Pancreas (tissue), 10 donors: ENCODE measurements at places on chromosomes 16 and 17.

DNA sequence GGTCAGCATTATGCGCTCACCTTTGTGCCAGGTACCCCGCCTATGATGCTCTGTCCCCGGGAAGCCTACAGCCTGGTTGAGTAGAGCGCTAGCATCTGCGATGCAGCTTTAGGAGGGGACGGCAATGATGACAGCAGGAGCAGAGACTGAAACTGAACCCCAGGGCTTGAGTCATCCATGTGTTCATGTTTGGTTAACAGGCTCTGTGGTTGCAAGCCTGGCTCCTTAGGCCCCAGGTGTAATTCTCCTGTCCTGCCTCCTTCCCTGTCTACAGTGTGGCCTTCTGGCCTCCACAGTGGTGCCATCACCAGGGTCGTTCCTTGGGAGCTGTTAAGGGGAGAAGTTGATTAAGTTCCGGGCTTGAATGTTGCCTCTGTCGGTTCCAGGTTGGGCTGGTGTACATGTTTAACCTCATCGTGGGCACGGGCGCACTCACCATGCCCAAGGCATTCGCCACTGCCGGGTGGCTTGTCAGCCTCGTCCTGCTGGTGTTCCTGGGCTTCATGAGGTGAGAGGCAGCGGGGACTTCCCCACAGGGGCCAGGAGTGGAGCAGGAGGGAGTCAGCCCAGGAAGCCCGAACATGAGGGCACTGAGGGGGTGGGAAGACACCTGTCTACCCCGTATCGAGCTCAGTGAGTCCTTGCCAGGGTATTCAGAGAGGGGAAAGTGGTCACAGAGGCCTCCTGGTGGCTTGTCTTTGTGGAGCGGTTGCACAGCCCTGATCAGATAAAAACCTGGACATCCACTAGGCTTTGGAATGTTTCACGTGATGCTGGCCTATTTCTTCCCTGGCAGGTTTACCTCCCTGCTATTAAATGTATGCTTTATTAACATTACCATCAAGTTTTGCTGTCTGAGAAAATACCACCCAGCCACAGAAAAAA, 9.2 kb upstream of the NAT9 start:
- H3K36me3 ChIP-seq, result no peaks in the 10 kb centered on the region
- H3K27me3 ChIP-seq, result no peaks in the 10 kb centered on the region
- no peak for DNase-seq
- no peak overlapping the region for H3K27ac ChIP-seq

DNA sequence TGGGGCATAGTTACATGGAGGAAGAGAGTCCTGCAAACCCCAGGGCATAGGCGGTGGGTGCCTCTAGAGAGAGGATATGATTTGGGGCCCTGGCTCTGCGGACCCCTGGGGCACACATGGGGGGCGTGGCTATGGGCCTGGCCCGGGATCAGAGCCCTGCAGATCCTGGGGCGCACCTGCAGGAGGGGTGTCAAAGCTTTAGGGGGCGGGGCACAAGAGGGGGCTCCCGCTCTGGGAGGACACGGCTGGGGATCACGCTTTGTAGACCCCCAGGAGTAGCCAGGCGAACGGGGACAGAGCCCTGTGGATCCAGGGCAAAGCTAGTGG, 497 bp downstream of the BCL7C start:
- no peaks in the 10 kb centered on the region for H3K4me1 ChIP-seq
- no peaks in the 10 kb centered on the region for H3K27me3 ChIP-seq
- DNase-seq, result peak; percentile 32
- no peaks in the 10 kb centered on the region for H3K36me3 ChIP-seq
- H3K4me3 ChIP-seq, result peak overlapping the region; percentile 63

DNA sequence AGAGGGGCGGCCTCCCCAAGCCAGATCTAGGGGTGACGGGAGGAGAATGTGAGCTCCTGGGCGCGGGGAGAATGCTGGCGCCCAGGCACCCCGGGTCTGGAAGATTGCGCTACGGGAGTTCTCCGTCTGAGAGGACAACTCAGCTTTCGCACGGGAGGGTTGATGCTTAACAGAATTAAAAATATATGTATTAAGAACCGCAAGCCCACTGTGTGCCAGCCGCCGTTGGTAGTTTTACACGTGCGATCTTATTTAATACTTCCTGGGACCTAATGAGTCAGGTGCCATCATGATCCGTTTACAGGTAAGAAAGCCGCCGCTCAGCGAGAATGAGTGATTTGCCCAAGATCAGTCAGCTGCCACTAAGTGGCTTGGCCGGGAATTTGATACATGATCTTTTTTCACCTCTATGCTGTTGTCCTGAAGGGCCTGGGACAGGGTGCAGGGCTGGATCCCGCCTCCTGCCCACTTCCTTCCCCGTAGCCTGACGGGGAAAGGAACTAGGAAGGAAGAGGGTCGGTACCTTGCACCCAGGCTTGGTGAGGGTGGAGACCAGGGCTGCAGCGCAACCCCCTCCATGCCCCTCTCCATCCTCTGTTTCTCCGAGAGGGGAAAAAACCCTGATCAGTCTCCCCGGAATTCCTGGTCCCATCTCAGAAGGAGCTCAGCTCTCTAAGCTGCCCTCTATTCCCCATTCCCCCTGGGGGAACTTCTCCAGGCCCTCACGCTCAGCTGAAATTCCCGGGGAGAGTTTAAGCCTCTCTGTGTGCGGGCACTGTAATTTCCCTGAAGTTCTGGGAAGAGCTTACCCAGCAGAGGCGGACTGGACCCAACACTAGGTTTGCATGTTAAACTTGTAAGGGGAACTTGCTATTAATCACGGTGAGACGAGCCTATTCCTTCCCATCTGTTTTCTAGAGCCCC, 983 bp downstream of the VAT1L start:
- H3K4me3 ChIP-seq, result no peak overlapping the region
- no peaks in the 10 kb centered on the region for H3K36me3 ChIP-seq
- no peak overlapping the region for H3K27ac ChIP-seq
- peaks cover 8% of the 10 kb centered on the region for H3K4me1 ChIP-seq
- no peaks in the 10 kb centered on the region for H3K27me3 ChIP-seq

GRCh38 chr17:36482611-36483504, 3.6 kb upstream of the ZNHIT3 start:
- no peaks in the 10 kb centered on the region for H3K27me3 ChIP-seq
- peak overlapping the region; percentile 53 for H3K4me3 ChIP-seq
- DNase-seq, result peak; percentile 88
- H3K4me1 ChIP-seq, result peaks cover 12% of the 10 kb centered on the region

DNA sequence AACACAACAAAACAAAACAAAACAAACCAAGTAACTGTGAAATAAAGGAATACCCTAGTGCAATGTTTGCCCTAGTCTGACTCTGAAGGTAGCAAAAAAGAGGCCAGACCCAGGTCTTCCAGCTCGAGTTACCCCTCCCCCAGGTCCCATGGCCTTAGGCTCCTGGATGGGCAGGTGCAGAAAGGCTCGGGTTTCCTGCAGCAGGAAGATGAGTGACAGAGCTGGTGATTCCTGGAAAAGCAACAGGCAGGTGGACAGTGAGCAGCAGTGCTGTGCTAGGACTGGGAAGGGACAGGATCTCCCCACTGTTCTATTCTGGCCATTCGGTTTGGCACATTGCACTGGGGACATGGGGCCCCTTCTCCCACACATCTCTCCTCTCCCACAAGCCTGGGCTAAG, 42.9 kb upstream of the MRTFB start:
- no peaks in the 10 kb centered on the region for H3K27me3 ChIP-seq
- no peak overlapping the region for H3K4me3 ChIP-seq
- H3K36me3 ChIP-seq, result no peaks in the 10 kb centered on the region
- no peak overlapping the region for H3K27ac ChIP-seq

- H3K27me3 ChIP-seq, result no peaks in the 10 kb centered on the region
- no peak overlapping the region for H3K27ac ChIP-seq
- H3K4me3 ChIP-seq, result no peak overlapping the region
- no peaks in the 10 kb centered on the region for H3K4me1 ChIP-seq
These were observed 12.2 kb downstream of the AANAT start for GRCh38 chr17:76479515-76480060.

- no peak overlapping the region for H3K4me3 ChIP-seq
- DNase-seq, result no peak
- no peaks in the 10 kb centered on the region for H3K36me3 ChIP-seq
- no peak overlapping the region for H3K27ac ChIP-seq
- H3K4me1 ChIP-seq, result no peaks in the 10 kb centered on the region
These were observed 87.8 kb upstream of the CORO6 start for GRCh38 chr17:29710520-29710884.

DNA sequence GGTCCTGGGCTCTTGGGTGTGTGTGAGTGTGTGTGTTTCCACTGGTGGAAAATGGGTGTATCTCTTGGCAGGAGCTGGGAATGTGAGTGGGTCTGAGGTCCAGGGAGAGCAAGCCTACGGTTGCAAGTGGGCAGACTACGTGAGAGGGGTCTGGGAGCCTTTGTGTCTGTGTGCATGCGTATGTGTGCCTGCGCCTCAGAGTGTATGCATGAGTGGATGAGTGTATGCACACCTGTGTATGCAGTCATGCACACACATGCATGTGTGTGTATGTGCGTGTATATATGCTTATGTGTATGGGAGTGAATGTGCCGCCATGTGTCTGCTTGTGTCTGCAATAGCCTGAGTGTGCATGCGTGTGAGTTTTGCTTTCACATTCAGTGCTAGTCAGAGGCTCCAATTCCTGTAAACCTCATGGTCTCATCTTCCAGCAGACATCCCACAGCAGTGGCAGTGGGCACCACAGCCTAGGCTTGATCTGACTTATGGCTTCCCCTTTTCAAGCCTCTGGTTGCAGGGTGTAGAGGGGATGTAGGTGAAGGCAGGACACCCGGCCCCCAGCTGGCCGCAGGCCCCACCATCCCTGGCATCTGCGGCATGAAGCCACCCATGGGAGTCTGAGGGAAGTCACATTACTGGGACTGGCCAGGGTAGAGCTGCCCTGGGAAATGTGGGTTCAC, 19.7 kb upstream of the RMI2 start:
- H3K36me3 ChIP-seq, result no peaks in the 10 kb centered on the region
- no peak overlapping the region for H3K27ac ChIP-seq
- H3K4me1 ChIP-seq, result no peaks in the 10 kb centered on the region
- no peaks in the 10 kb centered on the region for H3K27me3 ChIP-seq
- H3K4me3 ChIP-seq, result no peak overlapping the region

DNA sequence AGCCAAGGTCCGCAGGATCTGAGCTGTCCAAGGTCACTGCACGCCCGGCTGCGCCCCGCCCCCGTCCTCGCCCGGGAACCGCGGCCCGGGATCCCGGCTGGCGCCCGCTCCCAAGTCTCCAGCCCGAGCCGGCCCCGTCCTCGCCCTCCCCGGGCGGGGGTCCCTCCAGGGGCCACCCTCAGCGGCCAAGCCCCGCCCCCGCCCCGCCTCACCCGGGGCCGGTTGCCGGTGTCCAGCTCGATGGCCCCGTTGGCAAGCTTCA, 216 bp downstream of the VPS9D1 start:
- no peaks in the 10 kb centered on the region for H3K27me3 ChIP-seq
- peak overlapping the region; percentile 97 for H3K27ac ChIP-seq
- peaks cover 7% of the 10 kb centered on the region for H3K4me1 ChIP-seq
- peaks cover 8% of the 10 kb centered on the region for H3K36me3 ChIP-seq

DNA sequence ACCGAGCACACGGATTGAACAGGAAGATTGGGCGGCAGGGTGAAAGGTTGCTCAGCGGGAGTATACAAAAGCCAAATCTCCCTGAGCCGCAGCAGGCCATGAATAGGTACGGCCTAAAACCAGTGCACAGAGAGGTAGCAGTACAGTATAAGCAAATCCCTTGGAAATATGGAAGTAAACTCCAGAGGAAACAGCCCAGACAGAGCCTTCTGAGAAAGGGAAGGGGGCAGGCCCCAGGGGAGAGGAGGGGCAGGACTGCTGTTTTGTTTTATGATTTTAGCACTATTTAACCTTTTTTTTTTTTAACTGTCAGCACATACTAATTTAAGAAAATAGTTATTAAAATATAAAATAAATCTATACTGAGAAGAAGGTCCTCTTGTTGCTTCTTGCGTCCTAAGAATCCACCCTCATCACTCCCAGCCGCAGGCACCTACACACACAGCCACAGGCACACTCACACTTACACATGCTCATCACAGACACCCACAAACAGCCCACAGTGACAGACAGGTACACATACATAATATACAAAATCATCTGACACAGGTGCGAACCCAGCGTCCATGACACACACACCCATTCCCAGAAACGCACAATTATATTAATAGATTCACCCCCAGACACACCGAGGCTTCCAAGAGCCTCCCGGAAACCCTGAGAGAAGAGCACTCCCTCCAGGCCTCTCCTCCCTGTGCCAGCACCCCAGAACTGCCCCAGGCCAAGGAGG, 12.8 kb downstream of the PLXDC1 start:
- no peak overlapping the region for H3K27ac ChIP-seq
- no peak for DNase-seq
- no peak overlapping the region for H3K4me3 ChIP-seq
- no peaks in the 10 kb centered on the region for H3K27me3 ChIP-seq
- H3K4me1 ChIP-seq, result no peaks in the 10 kb centered on the region
- H3K36me3 ChIP-seq, result no peaks in the 10 kb centered on the region

GRCh38 chr17:81034779-81035520, at the start of gene BAIAP2:
BAIAP2 (plus strand) TSS chr17:81035151; CDS start chr17:81035255, 104 bp downstream.
- H3K27me3 ChIP-seq, result no peaks in the 10 kb centered on the region
- H3K4me3 ChIP-seq, result peak within 1 kb of the TSS; percentile 60
- no peak within 1 kb of the TSS for H3K27ac ChIP-seq
- H3K36me3 ChIP-seq, result no peaks in the 10 kb centered on the region
- H3K4me1 ChIP-seq, result peaks cover 23% of the 10 kb centered on the region

DNA sequence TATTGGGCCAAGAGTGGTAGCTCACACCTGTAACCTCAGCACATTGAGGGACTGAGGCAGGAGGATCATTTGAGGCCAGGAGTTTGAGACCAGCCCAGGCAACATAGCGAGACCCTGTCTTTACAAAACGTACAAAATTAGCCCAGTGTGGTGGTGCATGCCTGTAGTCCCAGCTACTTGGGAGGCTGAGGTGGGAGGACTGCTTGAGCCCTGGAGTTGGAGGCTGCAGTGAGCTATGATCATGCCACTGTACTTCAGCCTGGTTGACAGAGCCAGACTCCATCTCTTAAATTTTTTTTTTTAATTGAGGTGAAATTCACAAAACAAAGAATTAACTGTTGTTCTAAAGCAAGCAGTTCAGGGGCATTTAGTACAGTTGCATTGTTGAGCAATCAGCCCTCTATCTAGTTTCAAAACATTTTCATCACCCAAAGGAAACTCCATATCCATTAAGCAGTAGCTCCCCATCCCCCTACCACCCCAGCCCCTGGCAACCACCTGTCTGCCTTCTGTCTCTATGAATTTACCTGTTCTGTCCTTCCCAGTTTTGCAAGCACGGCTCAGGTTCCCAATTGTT, 15.6 kb downstream of the SNX29 start:
- no peak overlapping the region for H3K27ac ChIP-seq
- H3K4me3 ChIP-seq, result no peak overlapping the region
- no peaks in the 10 kb centered on the region for H3K4me1 ChIP-seq
- DNase-seq, result no peak
- no peaks in the 10 kb centered on the region for H3K27me3 ChIP-seq
- no peaks in the 10 kb centered on the region for H3K36me3 ChIP-seq

- H3K4me3 ChIP-seq, result peak overlapping the region; percentile 85
- peaks cover 17% of the 10 kb centered on the region for H3K4me1 ChIP-seq
- H3K36me3 ChIP-seq, result peaks cover 21% of the 10 kb centered on the region
- peak overlapping the region; percentile 96 for H3K27ac ChIP-seq
- H3K27me3 ChIP-seq, result no peaks in the 10 kb centered on the region
These were observed 1.3 kb upstream of the RILP start for GRCh38 chr17:1650731-1651558.

DNA sequence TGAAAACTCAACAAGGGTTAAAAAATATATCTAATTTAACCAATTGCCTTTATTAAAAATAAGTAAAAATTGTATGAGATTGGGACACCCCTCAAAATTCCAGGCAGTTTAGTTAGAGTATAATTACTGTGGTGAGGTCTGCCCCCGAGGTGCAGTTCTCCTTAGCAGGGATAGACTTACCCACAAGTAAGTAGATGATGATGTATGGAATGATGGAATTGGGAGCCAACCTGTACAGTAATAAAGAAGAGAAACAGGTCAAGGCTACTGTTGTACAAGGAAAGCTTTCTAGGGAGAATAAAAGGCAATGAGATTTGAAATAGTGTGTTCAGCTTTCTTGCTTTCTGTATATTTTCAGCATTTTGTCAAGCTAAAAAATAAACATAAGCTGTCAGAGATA, 1.8 kb downstream of the LDAF1 start:
- H3K4me1 ChIP-seq, result peaks cover 30% of the 10 kb centered on the region
- no peak overlapping the region for H3K27ac ChIP-seq
- no peak for DNase-seq
- H3K36me3 ChIP-seq, result no peaks in the 10 kb centered on the region
- no peaks in the 10 kb centered on the region for H3K27me3 ChIP-seq
